NCI-H82 (cell line): ENCODE measurements at places on chromosomes 4 and X.

GRCh38 chrX:38126179-38126578 is 94.5 kb downstream of the SRPX start:
- DNase-seq, result no peak

GRCh38 chr4:152325831-152326230 is 210.1 kb downstream of the FBXW7 start:
- DNase-seq, result no peak

- no peak for DNase-seq
Measured at GRCh38 chrX:17597327-17597726, 140.0 kb upstream of the SCML1 start.

DNA sequence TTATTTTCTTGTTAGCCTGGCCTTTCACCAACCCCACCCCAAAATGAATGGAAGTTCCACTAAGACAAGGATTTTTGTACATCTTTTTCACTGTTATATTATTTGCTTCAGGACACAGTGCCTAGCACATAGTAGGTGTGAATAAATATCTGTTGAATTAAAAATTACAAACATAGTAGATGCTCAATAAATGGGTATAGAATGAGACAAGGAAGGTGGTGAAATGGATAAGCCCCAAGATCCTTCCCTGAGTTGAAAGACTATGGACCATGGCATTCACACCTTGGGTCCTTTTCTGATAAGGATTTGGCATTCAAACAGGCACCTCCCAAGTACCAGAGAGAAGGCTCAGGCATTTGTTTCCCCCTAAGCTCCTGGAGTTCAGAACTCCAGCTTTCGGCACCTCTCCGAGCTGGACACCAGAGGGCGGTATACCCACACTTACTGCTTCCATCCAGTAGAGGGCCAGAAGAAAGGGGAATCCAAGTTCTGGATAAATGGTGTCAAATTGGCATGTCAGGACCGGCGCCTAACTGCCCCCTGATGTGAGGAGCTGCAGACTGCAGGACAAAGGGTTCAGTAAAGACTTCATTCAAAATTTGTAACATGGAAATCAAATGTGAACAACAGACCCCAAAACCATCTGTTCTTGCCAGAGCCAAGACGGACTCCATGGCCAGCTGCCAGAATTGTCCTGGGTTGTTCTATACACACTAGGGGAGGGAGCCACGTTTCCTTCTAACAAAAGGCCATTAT is 193.0 kb downstream of the GPC3 start:
- DNase-seq, result peak; percentile 85

- DNase-seq, result no peak
Measured at GRCh38 chrX:48465336-48465933, 4.6 kb downstream of the SLC38A5 start.

- DNase-seq, result no peak
Measured at GRCh38 chr4:82382751-82383150, 9.0 kb upstream of the HNRNPD start.
